Activated CD4-positive, alpha-beta T cell treated with anti-CD3 and anti-CD28 coated beads, Interleukin-2, amount 50 U/mL, for 48 hours (primary cell): ENCODE measurements at places on chromosomes 5 and 9.

DNA sequence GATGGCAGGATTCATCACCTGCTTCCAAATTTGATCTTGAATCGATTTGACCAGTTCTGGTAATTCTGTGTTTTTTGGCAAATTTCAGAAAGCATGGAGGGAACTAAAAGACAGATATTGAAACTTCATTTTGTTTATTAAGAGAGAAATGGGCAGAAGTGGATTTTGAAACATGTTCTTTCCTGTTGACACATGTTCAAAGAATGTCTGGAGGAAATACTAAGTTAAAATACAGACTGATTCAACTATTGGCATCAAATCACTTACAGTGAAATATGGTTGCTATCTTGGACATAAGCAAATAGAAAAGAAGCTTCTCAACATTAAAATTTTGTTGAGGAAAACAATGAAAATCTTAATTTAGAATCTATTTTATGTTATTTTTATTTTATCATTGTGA lies 19.3 kb upstream of the GZMK start:
- DNase-seq = no peak

DNA sequence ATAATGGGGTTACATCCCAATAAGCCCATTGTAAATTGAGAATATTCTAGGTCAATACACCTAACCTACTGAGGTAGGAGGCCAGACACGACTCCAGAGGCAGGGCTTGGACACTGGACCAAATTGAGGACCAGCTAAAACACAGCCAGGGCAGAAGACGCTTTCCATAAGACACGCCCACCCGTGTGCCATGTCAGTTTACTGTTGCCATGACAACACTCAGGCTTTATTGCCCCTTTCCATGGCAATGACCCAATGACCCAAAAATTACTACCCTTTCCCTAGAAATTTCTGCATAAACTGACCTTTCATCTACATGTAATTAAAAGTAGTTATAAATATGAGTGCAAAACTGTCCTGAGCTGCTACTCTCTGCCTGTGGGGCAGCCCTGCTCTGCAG lies 31.5 kb downstream of the SLC22A4 start:
- no peak for DNase-seq

- no peak for DNase-seq
Measured at GRCh38 chr5:173488144-173488543, 128.3 kb downstream of the BOD1 start.

GRCh38 chr5:175887463-175887862 lies 16.1 kb downstream of the CPLX2 start:
- DNase-seq = no peak

DNA sequence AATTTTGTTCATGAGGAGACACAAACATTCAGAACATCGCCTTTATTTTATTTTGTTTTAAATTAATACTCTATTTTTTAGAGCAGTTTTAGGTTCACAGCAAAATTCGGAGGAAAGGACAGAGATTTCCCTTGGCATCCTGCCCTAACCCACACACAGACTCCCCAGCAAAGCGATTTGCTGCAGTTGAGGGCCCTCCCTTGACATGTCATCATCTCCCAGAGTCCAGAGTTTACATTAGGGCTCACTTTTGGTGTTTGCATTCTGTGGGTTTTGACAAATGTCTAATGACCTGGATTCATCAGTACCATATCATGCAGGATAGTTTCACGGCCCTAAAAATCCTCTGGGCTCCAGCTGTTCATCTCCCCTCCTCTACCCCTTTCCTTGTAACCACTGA lies 33.6 kb upstream of the COL5A1 start:
- DNase-seq = no peak

GRCh38 chr5:141713616-141714309 lies 31.7 kb upstream of the ARAP3 start:
- no peak for DNase-seq

DNA sequence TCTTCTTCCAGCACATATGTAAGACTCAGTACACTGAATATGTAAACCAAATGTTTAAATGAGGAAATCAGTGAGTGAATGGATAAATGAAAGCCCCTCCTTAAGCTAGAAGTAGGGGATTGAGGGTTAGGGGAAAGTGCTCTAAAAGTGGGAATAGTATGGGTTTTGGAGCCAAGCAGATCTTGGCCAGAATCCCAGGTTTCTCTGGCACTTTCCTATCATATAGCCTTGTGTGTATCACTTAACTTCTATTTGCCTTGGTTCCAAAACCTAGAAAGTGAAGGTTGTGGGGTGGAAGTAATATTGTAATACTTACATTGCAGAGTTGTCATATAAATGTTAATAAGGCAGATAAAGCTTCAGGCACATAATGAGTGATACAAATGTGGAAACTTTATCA lies 45.0 kb upstream of the SV2C start:
- no peak for DNase-seq

DNA sequence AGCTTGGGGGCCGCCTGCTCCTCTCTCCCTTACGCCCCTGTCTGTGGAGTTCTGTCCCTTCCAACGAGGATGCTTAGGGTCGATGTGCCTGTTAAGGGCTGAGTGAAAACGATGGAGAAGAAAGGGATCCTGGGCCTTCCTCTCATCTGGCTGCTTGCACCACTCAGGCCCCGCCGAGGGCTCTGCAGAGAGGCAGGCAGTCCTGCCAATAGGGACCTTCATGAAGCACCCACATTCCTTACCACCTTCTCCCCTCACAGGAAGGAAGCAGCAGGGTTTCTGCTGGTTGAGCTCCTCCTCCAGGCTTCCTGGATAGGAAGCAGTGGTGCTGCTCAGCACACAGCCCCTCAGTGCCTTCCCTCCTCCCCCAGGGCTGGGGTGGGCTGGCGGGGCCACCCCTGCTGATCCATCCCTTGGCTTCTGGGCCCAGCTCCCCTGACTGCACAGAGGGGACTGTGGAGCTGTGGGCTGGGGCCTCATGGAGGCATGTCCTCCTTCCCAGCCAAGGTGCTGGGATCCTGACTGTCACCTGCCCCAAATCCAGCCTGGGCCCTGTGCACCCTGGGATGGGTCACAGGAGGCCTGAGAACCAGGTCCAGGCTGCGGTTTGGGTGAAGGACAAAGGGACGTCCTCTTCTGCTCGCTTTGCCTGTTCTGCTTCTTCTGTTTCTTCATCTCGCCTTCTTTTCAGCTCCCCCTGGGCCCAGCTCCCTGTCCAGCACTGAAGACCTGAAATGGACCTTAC lies 50.5 kb downstream of the AHRR start:
- DNase-seq = no peak

DNA sequence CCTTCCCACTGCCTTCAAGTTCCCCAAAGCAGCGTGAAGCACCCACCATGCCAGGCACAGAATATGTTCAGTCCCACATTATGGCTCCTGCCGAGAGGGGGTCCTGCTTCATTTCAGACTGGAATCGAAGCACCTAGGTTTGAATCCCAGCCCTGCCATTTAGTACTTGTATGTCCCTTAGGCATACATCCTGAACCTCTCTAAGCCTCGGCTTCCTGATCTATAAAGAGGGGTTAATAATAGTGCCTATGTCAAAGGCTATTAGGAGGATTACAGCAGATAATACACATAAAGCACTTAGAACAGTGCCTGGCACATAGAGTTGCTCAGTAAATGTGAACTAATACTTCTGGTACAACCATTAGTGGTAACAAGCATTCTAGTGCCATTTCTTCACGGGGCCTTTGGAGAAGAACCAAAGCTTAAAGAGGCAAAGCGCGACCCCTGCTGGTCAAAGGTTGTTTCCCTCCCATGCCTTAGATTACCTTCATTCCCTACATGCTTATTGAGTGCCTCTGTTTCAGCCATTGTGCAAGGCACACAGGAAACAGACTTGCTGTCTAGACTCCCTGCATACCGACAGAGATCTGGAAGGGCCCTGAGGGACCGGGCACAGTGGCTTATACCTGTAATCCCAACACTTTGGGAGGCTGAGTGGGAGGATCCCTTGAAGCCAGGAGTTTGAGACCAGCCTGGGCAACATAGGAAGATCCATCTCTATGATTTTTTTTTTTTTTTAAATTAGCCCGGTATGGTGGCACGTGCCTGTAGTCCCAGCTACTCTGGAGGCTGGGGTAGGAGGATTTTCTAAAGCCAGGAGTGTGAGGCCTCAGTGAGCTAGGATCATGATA lies 98.3 kb downstream of the PPARGC1B start:
- DNase-seq = peak; percentile 90

DNA sequence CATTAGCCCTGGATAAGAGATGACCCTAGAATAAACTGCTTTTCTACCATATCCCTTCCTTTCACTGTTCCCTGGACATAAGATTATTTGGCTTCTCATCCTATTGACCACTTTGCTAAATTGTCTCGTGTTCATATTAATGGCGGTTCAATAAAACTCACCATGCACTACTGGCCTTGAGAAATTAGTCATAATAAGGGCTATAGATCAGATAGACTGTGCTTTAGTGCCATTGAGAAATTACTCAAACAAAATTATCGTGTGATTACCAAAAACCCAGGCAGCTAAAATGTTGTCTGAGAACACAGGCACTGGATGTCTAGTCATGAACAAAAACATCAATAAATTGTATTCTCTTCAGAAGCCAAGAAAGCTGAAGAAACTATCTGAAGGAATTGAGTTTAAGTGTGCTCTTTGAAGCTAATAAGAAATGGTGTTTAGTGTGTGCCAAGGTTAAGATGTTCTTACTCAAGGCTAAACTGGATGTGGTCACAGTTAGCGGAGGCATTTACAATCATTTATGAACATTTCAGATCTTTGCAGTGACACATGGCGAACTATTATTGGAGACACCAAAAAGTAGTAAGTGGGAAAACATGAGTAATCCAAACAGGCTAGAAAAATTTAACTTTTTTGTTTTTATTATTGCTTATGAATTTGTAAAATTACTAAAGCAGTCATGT lies 460.4 kb upstream of the RORB start:
- DNase-seq = no peak

GRCh38 chr5:12110629-12111028 lies 206.4 kb upstream of the CTNND2 start:
- no peak for DNase-seq

- no peak for DNase-seq
Measured at GRCh38 chr5:40603378-40603777, 76.3 kb upstream of the PTGER4 start.

DNA sequence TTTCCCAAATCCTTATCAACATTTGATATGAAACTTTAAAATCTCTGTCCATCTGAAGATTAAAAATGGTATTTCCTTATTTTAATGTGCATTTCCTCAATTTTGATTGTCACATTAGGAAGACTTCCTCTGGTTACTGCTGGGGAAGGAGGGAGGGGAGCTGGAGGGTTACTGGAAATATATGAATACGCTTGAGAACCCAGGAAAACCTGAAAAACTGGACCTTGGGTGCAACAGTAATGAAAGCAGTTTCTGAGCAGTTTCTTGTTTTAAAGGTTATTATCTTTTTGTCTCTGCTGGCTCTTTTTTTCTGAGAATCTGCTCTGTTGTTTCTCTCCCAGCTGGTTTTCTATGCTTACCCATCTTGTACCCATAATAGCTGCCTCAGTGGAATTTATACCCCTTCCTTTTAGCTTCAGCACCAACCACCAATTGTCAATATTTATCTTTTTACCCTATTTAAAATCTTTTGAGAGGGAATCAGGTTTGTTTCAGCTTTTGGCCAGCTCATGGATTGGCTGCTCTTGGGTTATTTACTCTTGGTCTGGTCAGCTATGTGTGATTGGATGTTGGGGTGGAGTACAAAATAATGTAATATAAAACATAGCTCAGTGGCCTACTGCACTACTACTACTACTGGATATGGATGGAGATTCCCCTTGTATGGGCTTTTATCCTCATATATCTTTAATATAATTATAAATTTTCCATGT lies 67.4 kb downstream of the UNC13B start:
- no peak for DNase-seq
